ENCODE measurements at places on chromosomes 1 and 21.

GRCh38 chr1:15412843-15413242 lies 3.2 kb downstream of the EFHD2 start:
- DNase-seq = peak; percentile 77

DNA sequence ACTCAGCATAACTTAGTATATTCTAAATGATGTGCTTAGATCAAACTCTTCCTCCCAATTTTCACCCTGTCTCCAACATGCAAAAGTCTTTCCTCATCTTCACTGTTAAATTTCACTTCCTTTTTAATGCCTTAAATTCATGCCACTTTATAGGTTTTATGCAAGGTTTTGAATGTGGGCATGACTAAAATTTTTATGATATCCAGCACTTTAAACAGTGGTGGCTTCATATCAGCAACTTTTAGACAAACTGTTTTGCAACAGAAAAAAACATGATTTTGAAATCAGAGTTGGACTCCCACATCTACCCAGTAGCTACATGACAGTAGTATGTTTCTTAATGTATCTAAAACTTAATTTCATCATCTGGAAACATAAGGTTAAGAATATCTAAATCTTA lies 84.7 kb upstream of the ZP4 start:
- no peak for DNase-seq

DNA sequence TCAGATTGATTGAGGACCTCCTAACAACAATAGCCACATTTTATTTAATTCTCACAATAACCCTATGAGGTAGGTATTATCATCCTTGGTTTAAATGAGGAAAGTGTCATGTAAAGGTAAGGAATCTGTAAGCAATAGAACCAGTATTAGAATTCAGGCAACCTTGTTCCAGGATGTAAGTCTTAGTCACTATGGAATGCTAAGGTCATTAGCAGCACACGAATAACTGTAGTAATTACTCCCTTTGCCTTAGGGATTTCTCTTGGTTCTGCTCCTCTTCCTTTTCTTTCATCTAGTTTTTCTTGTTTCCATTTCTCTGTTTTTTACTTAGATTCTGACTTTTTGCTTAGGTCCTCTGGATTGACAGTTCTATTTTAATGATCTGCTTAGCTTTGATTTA lies 23.1 kb upstream of the ATP6V1G3 start:
- DNase-seq = no peak

DNA sequence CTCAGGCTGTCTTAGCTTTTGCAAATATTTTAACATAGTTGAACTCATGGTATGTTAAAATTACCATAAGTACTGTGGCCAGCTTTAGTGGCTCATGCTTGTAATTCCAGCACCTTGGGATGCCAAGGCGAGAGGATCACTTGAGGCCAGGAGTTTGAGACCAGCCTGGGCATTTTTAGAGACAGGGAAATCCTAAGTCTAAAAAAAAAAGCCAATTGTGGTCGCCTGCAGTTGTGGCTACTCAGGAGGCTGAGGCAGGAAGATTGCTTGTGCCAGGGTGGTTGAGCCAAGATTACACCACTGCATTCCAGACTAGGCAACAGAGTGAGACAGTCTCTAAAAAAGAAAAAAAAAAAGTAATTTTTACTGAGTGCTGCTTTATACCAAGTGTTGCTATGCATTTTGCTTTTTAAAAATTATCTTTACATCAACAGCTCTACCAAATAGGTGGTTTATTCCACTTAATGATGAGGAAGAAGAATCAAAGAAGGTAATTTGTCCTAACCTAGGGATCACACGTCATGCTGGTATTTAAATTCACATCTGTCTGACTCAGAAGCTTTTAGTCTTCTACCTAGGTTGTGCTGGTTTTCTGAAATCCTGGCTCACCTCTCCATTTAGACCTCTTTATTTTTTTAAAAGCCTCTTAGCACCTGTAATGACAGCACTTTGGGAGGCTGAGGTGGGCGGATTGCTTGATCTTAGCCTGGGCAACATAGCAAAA lies 16.8 kb downstream of the PPP1R12B start:
- no peak for DNase-seq

DNA sequence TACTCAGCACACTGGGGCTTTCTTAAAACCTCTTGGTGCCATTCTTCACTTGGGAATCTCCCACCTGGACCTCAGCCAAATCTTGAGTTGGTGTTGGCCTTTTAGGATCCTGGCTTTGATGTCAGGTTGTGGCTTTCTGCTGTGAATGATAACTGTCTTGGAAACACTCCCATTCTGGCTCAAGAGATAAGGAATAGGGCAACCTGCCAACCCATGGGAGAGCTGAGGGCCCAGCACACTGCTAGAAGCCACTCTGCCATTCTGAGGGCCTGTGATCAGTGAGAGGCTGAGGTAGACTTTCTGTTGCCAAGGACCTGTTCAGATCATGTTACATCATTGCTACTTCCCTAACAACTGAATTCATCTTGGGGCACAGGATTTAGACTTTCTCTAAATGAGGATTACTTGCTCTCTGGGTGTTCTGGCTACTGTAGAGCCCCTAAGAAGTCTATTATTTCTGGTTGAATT lies 45.8 kb downstream of the TTC39A start:
- peak; percentile 43 for DNase-seq

- DNase-seq = no peak
These were observed 231.0 kb downstream of the NRIP1 start for GRCh38 chr21:14833666-14834351.

DNA sequence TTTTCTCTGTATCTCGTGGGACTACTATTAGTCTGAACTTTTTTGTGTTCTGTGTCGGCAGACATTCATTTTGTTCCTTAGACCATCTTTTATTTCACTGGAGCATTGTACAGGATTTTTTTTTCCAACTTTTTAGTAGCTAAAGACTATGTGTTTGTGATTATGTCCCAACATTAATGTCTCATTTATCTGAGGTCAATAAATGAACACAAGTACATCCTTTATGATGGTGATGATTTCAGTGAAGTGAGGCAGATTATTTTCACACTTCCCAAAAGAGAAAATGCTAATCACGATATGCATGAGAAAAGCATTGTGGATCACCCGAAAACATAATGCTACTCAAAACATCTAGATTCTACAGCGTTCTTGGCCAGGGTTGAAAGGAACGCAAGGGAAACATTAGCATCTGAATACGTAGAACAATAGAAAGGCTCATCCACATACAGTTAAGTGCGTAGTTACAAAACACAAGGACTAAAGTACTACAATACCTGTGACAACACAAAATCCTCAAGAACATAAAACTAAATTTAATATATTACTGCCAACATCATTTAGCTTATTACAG lies 981.7 kb upstream of the NCAM2 start:
- no peak for DNase-seq

- no peak for DNase-seq
These were observed 8.7 kb downstream of the TMPRSS3 start for GRCh38 chr21:42387164-42387563.

- no peak for DNase-seq
These were observed 159.3 kb upstream of the SGIP1 start for GRCh38 chr1:66374561-66375111.

GRCh38 chr1:18581420-18581880 lies 49.2 kb upstream of the PAX7 start:
- no peak for DNase-seq

DNA sequence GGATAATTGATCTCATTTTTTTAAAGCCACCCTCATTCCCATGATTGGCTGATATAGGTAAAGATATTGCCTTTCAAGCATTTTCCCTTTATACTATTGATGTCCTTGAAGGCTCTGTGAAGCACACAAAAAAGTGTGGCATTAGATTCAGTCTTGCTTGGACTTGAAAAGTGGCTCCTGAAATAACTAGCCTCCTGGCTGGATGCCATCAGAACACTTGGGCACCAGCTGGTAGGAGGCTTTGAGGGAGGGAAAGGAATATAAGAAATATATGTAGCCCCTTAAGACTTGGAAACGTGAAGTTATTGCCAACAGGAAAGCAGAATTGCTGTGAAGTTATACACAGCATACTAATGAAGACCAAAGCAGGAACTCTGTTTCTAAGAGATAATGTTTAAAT lies 14.1 kb downstream of the MTR start:
- peak; percentile 7 for DNase-seq

DNA sequence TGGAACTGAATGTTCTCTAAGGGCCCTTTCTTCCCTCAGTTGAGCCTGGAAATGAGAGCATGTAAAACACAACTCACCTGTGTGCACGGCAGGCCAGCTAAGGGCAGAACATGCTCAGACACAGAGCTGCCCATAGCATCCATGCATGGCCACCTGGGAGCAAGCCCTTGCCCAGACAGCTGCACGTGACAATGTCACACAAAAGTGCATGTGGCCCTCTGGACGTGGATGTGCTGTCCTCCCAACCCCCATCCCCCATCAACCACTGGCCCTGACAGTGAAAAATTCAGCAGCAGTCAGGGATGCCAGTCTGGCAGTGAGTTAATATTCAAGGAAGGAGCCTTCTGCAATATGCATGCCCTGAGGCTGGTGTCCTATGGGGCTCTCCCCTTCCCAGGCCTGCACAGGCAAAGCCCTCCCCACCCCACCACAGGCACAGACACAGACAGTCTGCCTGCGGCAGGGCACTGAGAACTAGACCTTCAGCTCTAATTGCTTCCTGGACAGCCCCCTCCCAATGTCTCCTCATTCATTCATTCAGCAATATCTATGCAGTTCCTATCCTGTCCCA lies 14.6 kb upstream of the COL16A1 start:
- no peak for DNase-seq

- DNase-seq = peak; percentile 56
These were observed 42.7 kb upstream of the SLC16A1 start for GRCh38 chr1:112998592-112999235.

- no peak for DNase-seq
These were observed 28.2 kb upstream of the FMO1 start for GRCh38 chr1:171220081-171220420.

DNA sequence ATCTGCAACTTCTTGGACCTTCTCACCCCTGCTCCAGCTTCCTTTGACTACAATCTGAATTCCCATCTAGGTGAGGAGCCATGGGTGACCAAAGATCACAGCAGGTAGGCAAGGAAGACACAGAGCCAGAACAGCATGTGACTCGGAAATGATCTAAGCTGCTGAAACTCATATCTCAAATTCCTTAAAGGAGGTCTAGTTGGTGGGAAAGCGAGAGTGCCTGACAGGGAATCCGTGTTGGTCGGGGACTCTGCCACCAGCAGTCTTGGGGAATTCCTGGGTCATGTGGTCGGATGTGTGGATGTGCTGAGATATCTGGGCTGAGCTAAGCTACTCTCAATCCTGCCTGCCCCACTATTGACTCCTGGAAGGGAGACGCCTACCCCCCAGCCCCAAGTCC lies 3.2 kb upstream of the NUAK2 start:
- DNase-seq = no peak

- DNase-seq = no peak
These were observed 15.0 kb downstream of the SNX27 start for GRCh38 chr1:151626740-151627334.

DNA sequence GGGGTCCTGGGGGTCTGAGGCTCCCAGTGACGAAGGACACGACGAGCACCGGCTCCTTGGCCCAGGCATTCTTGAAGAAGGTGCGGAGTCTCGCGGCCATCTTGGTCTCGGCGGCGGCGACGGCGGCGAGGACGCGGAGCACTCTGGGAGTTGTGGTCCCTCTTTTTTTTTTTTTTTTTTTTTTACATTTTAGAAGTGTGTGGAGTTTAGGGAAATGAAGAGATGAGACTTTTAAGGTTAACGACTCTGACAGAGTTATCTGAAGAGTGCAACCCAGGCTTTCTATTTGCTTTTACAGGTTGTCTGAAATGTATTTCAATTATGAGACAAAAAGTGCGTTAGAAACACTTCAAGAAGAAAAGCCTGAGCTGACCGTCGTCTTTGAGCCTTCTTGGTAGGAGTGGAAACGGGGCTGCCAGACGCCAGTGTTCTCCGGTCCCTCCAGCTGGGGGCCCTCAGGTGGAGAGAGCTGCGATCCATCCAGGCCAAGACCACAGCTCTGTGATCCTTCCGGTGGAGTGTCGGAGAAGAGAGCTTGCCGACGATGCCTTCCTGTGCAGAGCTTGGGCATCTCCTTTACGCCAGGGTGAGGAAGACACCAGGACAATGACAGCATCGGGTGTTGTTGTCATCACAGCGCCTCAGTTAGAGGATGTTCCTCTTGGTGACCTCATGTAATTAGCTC lies 9.7 kb downstream of the OR2B11 start:
- peak; percentile 63 for DNase-seq

DNA sequence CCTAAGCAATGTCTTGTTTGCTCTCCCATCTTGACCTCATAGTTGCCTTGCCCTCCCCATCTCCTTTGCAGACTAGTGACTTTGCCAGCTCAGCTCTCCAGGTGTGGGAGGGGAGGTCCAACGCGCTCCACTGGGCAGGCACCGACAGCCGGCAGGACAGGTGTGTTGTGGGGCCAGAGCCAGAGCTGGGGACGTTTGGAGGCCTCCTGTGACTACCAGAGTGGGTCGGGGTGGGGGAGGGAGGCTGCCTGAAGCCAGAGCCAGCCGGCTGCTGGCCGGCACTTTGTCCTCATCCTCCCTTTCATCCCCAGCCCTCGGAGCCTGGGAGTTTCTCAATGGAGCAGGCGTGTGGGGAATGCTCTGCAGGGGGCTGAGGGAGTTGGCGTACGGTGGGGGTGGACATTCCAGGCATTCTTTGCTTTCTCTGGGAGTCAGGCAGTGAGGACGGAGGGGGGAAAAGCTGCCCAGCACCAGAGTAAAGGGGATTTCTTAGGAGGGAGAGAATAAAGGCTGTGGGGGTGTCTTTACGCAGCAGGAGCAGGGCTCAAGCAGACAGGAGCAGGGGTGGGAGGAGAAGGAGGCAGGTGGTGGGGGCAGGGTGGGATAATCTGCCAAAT lies 20.2 kb downstream of the NUAK2 start:
- DNase-seq = peak; percentile 64

DNA sequence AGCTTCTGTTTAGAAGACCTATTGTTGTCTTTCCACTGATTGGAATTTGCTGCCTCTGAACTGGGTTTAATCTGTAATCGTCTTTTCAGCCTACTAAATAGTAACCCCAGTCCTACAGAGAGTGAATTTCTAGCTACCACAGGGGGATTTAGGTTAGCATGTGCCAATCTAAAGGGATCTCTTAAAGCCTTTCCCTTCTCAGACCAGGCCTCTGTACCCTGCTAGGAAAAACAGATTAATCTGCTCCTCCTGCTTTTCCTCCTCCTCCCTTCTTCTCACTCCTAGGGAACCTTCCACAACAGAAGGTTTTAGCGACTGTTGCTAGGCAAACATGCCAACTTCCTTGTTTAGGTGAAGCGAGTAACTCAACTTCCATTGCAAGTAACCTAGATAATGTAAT lies 1.3 kb upstream of the RC3H1 start:
- peak; percentile 55 for DNase-seq

DNA sequence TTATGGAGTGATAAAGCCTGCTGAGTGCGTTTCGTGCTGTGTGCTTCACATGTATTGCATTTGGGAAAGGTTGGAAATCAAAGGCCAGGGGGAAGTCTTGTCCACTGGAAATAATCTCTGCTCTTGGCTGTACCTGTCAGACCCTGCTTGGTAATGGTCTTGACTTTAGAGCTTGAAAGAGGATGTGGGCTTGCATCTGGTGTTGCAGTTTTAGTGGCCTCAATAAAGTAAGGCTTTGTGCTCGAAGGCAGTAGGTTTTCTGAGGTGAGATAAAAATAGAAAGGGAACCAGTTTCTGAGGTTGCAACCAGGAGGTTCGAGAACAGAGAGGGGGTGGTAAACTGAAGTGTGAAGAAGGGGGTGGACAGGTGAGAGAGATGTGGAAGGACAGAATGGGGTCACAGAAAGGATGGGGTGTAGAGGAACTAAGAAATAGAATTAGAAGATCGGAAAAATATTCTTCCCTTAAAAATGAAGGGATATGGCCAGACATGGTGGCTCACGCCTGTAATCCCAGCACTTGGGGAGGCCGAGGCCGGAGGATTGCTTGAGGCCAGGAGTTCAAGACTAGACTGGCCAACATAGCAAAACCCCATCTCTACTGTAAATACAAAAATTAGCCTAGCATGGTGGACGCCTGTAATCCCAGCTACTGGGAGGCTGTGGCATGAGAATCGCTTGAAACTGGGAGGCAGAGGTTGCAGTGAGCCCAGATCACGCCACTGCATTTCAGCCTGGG lies 1.5 kb downstream of the S100PBP start:
- DNase-seq = no peak

Data from left colon (tissue), 2 donors.